Activated CD4-positive, alpha-beta T cell treated with anti-CD3 and anti-CD28 coated beads, Interleukin-2, amount 50 U/mL, for 1 hour (primary cell): ENCODE measurements at places on chromosomes 16 and 17.

GRCh38 chr17:82956726-82957468 lies 117.1 kb upstream of the ZNF750 start:
- no peak for DNase-seq

DNA sequence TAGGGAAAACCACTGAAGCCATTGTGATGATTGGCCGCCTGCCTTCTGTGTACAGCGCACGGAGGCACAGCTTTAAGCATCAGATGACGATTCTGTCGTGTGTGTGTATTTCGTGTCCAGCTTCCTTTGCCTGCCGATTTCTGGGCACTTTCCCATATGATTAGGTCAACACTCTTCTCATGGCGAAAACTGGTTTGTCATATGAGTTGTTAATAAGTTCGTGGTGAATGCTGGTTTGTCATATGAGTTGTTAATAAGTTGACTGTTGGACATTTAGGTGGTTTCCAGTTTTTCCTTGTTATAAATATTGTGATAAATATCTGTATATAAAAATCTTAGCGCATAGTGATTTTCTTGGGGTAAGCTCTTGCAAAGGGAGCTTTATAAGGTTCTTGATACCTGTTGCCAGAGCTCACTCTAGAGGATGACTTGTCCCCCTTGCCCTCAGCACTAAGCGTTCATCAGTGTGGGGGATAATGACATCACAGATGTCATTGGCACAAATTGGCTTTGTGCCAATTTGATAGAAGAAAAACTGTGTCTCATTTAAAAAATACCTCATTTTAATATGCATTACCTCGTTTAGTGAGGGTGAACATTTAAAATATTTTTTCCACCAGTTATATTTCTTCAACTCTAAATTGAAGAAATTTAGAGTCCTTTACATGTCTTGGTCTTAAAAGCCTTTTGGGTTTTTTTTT lies 40.0 kb downstream of the PGS1 start:
- DNase-seq: no peak

DNA sequence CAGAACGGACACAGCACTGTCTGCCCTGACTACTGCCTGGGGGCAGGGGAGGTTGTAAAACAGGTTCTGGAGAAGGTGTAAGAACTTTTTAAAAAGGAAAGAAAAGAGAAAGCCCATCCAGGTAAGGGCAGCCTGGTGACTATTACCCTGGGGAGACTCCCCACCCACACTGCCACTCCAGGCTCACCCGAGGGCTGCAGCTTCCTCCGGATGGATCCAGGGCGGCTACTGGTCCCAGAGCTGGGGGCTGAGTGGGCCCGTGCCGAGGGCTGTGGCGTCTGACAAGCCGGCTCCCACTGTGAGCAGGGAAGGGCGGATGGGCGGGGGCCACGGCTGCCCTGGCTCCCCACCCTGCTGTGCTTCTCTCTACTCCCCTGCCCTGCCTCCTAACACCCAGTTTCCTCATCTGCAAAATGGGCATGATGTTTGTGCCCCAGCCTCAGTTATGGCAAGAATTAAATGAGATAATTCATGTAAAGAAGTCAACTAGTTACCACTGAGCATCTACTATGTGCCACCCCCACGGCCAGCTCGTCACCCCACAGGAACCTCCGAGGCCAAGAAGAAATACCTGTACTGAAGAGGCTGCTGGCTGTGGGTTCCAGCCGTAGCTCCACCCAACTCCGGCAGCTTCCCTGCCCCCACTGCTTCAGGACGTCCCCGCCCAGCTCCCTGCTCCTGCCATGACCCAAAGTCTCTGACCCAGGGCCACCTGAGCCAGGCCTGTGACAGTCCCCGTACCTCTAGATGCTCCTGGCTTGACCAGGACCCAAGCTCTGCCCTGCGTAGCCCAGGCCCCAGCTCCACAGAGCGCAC lies 24.2 kb downstream of the KATNB1 start:
- no peak for DNase-seq

- no peak for DNase-seq
Measured at GRCh38 chr16:55039511-55039910, 108.8 kb downstream of the IRX5 start.

GRCh38 chr16:15966836-15967546 lies 17.6 kb downstream of the ABCC1 start:
- DNase-seq: no peak
